ENCODE measurements at places on chromosomes 4 and X.

GRCh38 chr4:41921476-41921875 lies 13.8 kb upstream of the TMEM33 start:
- DNase-seq = no peak

GRCh38 chr4:41957634-41958033 lies 22.4 kb downstream of the TMEM33 start:
- no peak for DNase-seq

DNA sequence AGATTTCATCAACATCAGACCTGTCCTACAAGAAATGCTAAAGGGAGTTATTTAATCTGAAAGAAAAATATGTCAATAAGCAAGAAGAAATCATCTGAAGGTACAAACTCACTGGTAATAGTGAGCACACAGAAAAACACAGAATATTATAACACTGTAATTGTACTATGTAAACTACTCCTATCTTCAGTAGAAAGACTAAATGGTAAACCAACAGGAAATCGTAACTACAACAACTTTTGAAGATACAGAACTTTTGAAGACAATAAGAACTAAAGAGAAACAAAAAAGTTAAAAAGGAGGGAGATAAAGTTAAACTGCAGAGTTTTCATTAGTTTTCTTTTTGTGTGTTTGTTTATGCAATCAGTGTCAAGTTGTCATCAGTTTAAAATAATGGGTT lies 12.4 kb downstream of the MED14 start:
- no peak for DNase-seq

- DNase-seq = no peak
Observed at GRCh38 chrX:13078739-13079444, 34.5 kb upstream of the FAM9C start.

GRCh38 chr4:10655968-10656367 lies 28.6 kb downstream of the CLNK start:
- no peak for DNase-seq

DNA sequence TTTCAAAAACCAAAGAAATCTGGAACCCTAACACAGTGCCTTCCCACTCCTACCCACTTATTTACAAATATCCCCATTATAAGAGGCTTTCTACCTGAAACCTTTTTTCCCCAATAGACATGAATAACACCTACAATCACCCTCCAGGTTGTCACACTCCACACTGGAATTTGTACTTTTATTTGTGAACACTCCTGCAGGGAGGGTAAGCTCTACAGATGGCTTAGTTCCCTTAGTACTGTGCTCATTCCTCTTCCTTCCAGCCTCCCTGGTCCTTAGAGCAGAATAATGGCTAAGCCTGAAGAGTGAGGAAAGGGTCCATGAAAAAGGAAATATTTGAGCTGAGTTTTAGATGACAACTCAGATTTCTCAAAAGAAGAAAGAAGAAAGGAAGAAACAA lies 22.2 kb upstream of the SULT1E1 start:
- no peak for DNase-seq

DNA sequence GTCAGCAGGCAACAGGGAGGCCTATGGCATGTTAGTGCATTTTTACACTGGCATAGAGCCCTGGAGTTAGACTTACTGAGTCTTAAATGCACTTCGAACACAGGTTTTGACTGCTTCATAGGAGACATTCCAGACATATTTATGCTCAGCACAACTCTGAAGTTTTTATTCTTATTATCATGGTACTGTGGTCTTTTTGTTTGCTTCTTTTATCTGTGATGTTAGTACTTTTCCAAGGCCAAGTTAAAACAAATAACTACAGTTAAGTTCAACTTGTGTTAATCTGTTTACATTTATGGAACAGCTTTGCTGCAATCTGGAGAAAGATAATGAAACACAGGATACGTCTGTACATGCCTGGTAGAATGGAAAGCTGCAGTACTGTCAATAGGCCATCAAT lies 76.5 kb downstream of the COL4A5 start:
- no peak for DNase-seq

DNA sequence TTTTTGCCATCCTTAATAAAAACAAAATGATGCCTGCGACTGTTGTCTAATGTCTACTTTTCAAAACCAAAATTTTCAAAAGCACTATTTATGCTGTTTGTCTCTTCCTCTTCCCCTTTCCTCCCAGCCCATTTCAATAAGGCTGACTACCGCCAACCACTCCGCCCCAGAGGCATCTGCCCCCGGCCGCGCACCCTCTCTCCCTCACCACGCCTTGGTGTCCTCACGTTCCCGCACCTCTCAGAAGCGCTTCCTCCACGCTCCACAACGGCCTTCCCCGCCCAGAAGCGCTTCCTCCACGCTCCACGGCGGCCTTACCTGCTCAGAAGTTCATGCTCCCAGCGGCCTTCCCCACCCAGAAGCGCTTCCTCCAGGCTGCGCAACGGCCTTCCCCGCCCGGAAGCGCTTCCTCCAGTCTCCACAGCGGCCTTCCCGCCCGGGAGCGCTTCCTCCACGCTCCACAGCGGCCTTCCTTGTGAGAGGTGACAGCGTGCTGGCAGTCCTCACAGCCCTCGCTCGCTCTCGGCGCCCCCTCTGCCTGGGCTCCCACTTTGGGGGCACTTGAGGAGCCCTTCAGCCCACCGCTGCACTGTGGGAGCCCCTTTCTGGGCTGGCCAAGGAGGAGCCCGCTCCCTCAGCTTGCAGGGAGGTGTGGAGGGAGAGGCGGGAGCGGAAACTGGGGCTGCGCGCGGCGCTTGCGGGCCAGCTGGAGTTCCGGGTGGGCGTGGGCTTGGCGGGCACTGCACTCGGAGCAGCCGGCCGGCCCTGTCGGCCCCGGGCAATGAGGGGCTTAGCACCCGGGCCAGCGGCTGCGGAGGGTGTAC lies 490.4 kb upstream of the ZFP42 start:
- no peak for DNase-seq

DNA sequence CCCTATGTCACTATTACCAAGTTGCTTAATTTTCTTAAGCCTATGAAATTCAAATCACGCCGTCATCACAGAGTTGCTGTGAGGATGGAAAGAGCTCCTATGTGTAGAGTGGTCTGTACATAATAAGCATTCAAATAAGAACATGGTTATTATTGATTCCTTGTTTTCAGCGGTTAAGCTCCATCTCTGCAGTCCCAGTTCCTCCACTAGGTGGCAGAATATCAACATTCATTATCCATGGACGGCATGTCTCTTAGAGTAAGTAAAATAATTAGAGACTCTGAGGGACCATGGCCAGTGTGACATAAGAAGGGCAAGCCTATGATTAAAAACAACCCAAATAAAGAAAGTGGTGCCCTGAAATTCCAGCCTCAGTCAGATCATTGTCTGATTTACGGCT lies 132.5 kb upstream of the NHS start:
- DNase-seq = no peak

DNA sequence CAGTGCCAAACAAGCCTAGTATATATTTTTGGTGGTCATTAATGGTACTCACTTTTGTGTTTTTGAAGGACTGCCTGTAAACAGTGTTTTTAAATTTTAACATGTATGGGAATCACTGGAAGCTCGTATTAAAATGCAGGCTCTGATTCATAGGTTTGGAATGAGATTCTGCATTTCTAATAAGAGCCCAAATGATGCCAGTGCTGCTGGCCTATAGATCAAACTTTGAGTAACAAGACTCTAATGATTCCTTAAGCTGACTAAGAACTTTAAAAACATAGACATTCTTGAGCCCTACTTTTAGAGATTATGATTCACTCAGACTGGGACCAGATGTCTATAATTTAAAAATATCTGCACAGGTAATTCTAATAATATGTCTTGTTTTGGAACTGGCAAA lies 823.2 kb upstream of the LCORL start:
- DNase-seq = no peak

DNA sequence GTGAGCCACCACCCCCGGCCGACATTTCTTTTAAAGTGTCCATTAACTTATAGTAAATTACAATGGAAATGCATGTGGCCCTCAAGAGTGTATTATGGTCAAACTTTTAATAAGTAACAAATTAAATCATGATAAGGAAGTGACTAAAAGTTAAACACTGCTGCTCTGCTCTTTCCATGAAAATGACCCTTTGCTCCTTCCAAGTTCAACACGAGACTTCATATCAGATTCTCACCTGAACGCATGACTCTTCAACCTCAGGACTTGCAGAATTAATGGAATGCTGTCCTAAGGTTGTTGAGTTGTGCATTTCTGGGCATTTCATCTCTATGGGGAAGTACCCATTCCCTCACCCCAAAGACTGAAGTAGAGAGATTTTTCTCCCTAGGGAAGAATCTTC lies 27.1 kb downstream of the AWAT2 start:
- no peak for DNase-seq

- no peak for DNase-seq
Observed at GRCh38 chr4:24241511-24241910, 342.8 kb downstream of the DHX15 start.
